ENCODE measurements at places on chromosomes 1 and 21.

- no peak for DNase-seq
Measured at GRCh38 chr1:233719655-233720341, 105.9 kb downstream of the KCNK1 start.

DNA sequence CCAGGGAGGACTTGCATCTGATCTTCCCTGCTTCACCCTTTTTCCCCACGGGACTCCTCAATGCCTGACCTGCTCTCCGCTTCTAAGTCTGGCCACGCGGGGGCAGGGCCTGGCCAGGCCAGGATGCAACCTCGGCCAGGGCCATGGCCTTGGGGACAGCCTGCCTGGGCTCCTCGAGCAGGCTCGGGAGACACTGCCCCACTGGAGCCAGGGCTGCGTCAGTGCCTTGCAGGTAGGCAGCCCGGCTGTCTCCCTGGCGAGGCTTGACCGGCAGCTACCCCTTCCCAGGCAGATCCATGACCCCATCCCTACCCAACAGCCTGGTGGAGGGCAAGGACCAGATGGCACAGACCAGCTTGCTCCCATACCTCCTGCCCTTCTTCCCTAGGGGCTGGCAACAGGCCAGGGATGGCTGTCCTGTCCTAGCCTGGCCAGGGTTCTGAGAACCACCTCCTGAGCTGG, 2.7 kb upstream of the PRDM16 start:
- no peak for DNase-seq

DNA sequence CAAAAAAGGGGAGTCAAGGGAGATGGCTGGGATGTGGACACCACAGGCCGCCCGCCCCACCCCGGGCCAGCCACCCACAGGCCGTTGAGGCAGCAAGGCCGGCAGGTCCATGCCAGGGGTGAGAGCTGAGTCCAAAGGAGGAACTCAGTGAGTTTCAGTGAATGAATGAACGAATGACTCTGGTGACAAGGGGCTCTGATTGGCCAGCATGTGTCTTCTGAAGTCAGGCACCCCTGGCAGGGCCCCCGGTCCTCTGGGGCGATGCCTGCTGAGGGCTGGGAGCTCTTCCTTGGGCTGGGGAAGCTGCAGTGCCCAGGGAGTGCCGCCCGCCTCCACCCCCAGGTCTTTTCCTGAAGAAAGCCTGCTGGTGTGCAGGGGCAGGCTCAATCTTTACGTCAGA, 236.1 kb upstream of the VAMP3 start:
- no peak for DNase-seq

DNA sequence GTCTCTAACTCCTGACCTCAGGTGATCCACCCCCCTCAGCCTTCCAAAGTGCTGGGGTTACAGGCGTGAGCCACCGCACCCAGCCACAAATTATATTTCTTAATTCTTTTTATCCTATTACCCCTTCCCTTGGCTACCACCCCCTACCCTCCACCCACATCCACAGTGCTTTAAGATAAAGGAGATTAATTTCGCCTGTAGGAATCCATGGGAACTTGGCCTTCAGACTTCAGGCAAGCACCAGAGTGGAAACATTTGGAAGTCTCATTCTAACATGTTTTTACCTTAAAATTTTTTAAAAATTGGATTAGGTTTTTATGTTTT, 10.4 kb downstream of the CNST start:
- no peak for DNase-seq

GRCh38 chr1:77889671-77890070, 1.2 kb downstream of the NEXN start:
- DNase-seq, result no peak

GRCh38 chr1:160284220-160284781, 632 bp downstream of the PEX19 start:
- DNase-seq, result no peak
